ENCODE measurements at places on chromosomes 3 and 15.

GRCh38 chr3:39839484-39839883, 30.1 kb downstream of the MYRIP start:
- no peak for DNase-seq

- DNase-seq, result peak; percentile 51
Observed at GRCh38 chr3:17740721-17741141, 1.7 kb downstream of the TBC1D5 start.

DNA sequence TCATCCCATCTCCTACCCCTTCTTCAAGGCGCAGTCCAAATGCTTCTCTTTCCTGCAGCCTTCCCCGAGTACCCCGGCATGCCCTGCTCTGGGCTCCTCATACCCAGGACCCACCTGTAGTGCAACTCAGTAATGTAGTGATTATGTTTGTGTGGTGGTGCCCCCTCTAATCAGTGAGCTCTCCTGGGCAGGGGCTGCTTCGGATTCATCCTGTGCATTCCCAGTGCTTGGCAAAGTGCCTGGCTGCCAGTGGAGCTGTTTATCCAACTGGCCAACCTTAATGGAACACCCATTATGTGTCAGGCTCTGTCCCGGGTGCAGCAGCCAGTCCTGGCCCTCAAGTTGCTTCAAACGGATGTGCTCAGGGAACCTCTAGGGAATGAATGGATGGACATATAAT, 174.4 kb upstream of the LINGO1 start:
- no peak for DNase-seq

DNA sequence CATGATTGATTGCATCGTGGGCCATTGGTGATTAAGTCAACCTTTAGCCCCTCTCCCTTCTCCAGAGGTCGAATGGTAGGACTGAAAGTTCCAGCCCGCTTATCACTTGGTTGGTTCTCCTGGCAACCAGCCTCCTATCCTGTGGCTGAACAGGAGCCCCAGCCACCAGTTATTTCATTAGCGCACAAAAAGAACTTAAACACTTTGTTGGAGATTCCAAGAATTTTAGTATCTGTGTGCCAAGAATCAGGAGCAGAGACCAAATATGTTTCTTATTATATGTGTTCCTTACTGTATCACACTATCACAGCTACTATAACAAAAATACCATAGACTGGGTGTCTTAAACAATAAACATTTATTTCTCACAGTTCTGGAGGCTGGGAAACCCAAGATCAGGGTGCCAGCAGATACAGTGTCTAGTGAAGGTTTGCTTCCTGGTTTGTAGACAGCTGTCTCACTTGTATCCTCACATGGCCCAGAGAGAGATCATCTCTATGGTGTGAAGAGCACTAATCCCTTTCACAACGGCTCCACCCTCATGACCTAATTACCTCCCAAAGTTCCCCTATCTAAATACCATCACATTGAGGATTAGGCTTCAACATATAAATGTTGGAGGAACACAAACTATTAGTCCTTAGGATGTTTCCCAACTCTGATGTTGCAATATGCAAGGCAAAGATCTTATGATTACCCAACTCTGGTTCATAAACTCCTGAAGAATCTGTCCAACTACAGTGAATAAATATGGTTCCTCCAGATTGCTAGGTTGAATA, 30.5 kb upstream of the APH1B start:
- DNase-seq, result no peak

- DNase-seq, result no peak
Observed at GRCh38 chr3:180000500-180000899, 36.2 kb downstream of the PEX5L start.

- no peak for DNase-seq
Observed at GRCh38 chr15:100033140-100033857, 300.1 kb upstream of the LYSMD4 start.

- no peak for DNase-seq
Observed at GRCh38 chr3:23611737-23612295, 193.9 kb upstream of the UBE2E1 start.

DNA sequence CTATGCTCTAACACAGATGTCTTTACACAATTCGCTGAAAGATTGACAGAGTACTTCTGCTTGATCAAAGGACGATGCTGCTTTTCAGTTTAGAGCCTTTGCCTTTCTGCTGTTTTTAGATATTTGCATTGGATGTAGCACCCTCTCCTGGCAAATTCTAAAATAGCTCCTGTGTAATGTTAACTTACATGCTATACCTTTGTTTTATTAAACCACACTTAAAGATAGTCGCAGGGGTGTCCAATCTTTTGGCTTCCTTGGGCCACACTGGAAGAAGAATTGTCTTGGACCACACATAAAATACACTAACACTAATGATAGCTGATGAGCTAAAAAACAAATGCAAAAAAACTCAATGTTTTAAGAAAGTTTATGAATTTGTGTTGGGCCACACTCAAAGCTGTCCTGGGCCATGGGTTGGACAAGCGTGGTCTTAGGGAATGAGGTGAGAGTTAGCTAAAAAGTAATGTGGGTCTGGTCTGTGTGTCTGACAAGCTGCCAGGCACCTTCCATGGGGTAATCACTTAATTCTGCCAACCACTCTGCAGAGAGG, 62.9 kb downstream of the ATG7 start:
- peak; percentile 27 for DNase-seq

GRCh38 chr15:46556010-46556409, 921.2 kb downstream of the SQOR start:
- no peak for DNase-seq

DNA sequence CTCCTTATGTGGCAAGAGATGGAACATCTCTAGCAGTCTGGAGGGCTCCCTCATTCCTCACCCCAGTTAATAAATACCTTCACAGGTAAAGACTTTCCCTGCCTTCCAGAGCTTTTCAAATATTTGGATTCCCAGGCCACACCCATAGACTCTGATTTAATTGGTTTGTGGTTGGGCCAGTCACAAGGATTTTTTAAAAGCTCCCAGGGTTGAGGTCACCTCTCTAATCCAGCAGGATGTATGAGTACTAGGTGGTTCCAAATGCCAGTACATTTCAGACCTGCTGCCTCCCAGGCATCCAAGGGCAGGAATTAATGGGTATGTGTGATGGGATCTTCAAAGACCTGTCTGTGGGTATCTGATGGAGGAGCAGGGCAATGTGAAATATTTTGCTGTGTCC, 312.8 kb downstream of the CLSTN2 start:
- no peak for DNase-seq

Measured in NCI-H146 (cell line).